ENCODE measurements at places on chromosomes 13 and 19.
A peak's percentile ranks its signal among the peaks of the same experiment; 100 is the strongest.

- DNase-seq: no peak
These were observed 29.6 kb upstream of the KIR3DL3 start for GRCh38 chr19:54694648-54695047.

- no peak for DNase-seq
These were observed 10.6 kb upstream of the ADGRE1 start for GRCh38 chr19:6876748-6877147.

DNA sequence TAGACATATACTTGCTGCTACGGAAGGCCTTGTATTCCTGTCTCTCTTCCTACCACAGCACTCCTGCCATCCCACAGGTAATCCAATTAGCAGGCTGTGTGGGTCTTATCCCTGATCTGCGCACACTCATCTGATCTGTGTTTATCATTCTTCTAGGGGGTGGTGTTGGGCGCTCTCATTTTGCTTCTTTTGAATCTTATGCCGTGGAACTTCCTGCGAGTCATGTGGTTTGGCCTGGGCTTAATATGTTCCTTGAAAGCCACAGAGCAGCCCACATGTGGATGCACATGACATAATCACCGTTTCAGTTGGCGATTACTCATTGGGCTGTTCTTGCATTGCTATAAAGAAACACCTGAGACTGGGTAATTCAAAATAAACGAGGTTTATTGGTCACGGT lies 7.5 kb downstream of the RASA3 start:
- DNase-seq: peak; percentile 72

DNA sequence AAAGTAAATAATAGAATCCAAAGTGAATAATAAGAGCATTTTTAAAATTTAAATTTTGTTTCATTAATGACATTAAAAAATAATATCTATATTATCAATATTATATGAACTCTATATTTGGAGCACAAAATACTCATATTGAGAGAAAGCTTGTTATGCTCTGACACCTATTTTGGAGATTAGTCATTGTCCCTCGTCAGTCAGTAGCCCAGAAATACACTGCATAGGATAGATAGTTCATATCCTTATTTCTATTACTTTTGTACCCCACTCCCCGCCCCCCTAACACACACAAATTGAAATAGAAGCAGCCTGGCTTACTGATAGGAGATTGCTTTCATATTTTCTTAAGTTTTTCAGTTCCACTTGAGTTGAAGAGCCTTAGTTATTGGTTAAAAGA lies 652.8 kb downstream of the PCDH9 start:
- DNase-seq: no peak

DNA sequence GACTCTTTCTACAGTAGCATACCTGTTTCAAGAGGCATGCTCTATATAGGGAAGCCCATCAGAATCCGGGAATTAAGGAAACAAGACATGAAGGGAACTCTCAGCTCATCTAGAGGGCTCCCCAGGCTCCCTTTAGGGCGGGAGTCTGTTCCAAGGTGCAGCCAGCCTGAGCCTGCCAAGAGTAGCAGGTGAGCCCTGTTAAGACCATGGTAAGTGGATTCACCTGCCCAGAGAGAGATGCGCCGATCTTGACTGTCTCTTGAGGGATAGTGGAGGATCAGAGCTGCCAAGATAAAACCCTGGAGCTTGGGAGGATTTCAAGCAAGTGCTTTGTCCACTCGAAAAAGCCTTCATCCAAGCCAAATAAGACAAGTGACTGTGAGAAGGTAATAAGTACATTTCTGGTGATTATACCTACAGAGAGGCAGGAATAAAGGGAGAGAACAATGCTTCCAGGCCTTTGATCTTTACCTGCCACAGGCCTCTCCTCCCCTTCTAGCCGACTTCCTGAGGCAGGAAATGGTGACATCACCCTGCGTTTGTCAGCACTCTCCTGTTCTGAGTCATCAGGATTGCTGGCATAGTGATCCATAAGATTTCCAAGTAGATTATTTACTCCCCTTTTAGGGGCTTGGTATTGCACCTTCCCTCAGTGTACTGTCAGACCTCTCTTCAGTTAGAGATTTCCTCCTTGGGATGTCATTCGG lies 31.5 kb downstream of the KLF5 start:
- DNase-seq: no peak

DNA sequence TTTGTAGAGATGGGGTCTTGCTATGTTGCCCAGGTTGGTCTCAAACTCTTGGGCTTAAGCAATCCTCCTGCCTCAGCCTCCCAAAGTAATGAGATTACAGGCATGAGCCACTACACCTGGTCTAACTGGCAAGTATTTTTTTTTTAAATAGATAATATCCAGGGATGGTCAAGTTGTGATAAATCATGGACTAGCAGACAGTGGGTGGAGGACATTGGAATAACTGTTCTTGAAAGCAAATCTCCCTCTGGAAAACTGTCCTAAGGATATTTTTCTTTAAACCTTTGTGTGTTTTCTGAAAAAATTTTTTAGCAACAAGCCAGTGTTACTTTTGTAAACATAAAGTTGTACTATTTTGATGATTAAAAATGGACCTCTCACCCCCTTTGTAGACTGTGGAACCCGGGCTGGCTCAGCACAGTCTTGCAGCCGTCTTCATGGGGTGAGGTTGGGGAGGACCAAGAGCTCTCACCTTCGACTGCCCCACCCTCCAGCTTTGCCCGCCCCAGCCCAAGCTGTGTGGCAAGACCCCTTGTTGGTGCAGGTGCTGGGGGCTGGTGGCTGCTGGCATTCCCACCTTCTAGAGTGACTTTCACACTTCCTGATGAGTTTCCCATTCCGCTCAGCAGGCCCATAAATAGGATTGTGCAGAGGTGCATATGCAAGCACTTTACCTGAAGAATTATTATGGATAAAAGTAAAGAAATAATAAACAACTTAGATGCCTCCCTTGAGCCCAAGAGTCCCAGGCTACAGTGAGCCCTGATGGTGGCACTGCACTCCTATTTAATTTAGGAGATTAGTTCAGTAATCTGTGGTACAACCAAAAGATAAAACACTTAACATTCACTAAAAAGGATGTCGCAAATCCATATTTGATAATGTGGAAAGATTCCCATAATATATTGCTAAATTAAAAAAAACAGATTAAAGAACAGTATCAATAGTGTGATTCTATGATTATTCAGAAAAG lies 107.3 kb downstream of the GADD45B start:
- DNase-seq: no peak

GRCh38 chr13:31310786-31311185 lies 111.0 kb downstream of the B3GLCT start:
- no peak for DNase-seq

- DNase-seq: no peak
These were observed 237.9 kb downstream of the NALCN start for GRCh38 chr13:101178406-101178805.

DNA sequence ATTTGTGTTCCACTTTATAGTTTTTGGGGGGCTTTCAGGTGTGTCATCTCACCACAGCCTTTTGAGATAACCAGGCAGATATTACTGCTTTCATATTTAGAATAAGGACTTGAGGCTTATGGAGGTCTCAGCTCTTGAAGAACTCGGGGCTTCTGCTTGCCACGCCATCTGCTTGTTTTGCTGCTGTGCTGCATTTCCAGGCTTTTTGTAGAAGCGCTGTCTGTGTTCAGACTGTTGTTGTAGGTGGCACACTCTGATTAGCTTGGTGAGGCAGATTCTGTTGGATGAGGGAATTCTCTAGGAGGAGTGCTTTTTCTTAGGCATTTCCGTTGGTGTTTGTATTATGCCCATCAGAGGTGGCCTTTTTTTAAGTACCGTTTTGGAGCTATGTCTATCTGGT lies 57.2 kb downstream of the WASF3 start:
- no peak for DNase-seq

- no peak for DNase-seq
These were observed 412 bp downstream of the IRS2 start for GRCh38 chr13:109785892-109786450.

DNA sequence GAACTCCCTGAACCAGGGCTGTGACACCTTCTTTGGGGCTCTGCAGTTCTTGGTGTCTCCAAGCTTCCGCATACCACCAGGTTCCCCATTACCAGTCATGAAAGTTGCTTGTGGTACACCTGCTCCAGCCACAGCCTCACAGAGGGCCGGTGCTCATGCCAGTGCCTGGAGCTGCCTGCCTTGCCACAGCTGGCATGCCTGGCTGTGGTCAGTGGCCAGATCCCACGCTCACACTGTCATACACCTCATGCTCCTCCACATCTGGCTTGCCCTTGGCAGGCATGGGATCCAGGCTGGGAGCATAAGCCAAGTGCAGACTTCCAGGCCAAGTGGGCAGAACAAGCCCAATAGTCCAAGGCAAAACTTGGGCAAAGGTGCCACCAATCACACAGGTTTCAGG lies 1054.9 kb downstream of the SLITRK5 start:
- DNase-seq: no peak

DNA sequence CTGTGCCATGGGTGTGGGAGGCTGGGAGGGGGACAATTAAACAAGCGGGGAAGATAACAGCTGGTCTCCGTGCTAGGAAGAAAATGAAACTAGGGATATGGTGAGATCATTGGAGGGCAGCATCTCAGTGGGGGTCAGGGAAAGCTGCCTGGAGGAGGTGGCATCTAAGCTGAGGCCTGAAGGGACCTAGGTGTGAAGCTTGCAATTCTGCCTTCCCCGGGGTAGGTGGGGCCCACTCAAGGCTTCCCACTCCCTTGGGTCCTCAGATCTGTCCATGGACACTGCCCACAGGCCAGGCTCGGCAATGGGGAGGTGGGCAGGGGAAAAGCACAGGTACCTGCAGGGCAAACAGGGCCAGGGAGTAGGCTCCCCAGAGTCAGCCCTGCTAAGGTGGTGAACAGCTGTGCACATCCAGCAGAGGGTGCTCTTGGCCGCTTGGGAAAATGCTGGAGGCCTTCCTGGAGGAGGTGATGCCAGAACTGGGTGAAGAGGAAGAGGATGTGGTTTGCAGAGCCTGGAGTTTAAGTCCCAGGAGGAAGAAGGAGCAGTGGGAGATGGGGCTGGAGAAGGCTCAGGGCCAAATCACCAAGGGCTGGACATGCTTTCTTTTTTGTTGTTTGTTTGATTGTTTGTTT lies 25.7 kb upstream of the CCNE1 start:
- no peak for DNase-seq

All from stimulated activated CD4-positive, alpha-beta T cell treated with anti-CD3 and anti-CD28 coated beads, Interleukin-12 subunit alpha, Interleukin-12 subunit beta, amount 100 ng/mL, for 48 hours (primary cell).